ENCODE measurements at places on chromosomes 12 and 14.

- ATAC-seq, result no peak
Observed at GRCh38 chr12:126537961-126538530, 1472.8 kb downstream of the AACS start.

DNA sequence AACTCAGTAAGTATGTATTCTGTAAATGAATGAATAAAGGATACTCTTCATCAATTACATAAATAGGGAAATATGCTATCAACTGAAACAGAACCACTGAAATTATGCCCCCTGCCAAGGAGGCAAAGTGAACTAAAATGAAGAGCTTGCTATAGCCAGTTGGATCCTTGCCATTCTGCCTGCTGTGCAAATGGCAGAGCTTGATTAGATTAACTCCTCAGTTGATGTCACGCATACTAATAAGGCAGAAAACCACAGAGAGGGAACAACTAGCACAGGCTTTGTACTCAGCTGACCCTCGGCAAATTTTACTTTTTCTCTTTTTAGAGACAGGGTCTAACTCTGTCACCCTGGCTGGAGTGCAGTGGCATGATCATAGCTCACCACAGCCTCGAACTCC lies 36.7 kb upstream of the FERMT2 start:
- ATAC-seq, result no peak

DNA sequence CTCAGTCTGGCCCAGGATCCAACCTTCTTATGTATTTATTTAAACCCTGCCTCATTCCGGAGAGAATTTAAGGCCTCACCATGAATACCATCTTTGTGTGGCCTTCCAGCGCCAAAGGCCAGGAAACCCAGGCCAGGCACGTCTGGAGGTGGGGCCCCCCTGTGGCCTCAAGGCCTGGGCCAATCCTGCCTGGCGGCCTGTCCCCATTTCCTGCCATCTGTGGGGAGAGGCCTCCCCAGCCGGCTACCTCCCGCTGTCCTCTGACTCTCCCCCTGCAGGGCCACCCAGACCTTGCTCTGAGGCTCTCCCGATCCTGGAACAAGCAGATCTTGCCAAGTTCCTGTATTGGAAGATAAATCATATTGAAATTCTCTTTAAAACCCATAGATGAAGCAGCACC lies 37.4 kb upstream of the MEG3 start:
- ATAC-seq, result no peak

GRCh38 chr12:31594681-31595080 lies 3.7 kb upstream of the DENND5B start:
- ATAC-seq, result no peak

DNA sequence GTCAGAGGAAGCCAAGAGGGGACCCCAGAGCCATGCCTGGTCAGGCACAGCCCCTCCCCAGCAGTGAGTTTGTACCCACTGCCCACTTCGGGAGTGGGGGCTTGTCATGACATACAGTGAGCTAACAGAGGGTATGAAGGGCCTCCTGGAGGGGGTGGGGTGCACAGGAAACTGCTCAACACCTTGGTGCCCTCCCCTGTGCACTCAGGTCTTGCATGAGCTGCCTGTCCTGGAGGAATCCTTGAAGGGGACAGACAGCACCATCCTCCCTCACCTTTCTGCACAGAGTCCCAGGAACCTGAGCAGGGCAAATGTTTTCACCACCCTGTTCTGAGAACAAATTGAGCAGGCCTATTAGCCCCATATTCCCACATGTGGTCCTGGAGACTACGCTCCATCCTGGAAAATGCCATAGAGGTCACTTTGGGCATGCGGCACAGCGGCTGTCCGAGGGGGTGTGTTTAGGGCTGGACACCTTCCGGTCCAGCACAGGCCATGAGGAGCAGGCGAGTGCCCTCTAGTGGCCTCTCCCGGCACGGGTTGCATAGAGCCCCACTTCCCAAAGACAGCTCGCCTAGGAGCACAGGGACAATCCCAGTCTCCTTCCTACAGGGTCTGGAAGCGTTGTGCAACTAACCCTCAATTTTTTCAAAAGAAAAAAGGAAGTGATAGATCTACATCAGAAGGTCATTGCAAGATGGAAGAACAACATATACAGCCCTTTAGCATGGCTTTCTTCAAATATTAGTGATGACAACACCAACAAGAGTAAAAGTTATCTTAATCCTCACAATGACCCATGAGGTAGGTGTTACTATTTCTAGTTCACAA lies 31.9 kb upstream of the ZFP36L1 start:
- no peak for ATAC-seq

DNA sequence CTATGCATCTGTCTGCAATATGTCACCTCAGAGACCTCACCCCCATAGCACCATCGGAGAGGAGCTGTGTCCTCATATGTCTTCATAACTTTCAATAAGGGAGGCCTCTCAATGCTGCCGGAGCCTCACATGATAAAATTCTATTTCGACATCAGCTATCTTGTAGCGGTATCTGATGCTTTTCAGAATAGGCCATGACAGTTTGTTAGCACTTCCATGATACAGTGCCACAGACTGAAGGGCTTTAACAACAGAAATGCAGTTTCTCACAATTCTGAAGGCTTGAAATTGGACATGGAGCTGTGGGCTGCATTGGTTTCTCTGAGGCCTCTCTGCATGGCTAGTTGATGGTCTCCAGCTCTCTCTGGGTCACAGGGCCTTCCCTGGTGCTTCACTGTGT lies 125.0 kb upstream of the PZP start:
- no peak for ATAC-seq

- ATAC-seq, result no peak
Observed at GRCh38 chr14:31489691-31490090, 1.9 kb upstream of the GPR33 start.

DNA sequence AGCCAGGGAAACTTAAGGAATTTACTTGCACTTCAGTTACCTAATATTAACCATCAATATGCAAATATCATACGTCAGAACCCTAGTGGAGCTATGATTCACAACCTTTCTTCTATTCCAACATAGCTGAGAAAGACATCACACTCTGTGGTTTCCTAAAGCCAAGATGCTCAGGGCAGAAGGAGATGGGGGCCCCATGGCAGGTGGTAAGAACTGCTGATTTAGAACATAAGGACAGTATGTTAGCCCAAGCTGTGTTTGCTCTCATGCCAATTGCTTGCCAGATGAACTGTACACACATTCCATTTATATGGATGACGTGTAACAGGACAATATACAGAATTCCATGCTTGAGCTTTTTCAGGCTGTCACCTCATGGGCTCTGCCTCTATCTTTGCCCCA lies 34.6 kb downstream of the HECTD4 start:
- ATAC-seq, result peak; percentile 73

DNA sequence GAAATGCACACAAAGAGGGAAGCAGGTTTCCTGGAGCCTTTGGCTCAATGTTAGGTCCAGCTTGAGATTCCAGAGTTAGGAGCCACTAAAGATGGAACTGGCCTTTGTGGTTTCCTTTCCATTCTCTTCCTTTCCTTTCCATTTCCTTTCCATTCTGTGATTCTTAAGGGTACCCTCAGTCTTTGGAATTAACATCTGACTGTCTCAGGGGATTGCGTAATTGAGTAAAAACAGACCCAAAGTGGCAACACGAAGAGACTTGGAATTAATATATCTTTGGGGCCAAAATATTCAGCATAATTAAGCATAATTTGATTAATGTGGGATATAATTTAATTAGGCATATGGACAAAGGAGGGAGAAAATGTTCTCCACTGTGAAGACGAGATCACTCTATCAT lies 205.6 kb downstream of the CRADD start:
- ATAC-seq, result no peak

GRCh38 chr12:2163177-2163941 lies 110.6 kb downstream of the CACNA1C start:
- ATAC-seq, result no peak

DNA sequence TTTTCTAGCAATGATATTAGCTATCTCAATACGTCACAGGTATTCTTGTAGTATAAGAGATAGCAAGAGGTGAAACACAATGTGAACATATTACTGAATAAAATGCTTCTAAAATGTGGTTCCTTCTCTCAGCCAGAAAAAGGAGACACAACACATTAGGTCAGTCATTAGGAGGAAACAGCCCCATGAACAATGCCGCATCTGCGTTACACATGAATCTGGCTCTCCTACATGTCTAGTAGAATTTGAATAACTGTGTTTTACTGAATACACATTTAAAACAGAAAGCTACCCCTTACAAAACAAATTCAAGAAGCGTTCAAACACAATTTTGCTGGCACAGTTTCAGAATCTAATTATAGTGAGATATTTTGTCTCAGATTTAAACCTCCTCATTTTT lies 51.6 kb downstream of the EFCAB11 start:
- no peak for ATAC-seq

DNA sequence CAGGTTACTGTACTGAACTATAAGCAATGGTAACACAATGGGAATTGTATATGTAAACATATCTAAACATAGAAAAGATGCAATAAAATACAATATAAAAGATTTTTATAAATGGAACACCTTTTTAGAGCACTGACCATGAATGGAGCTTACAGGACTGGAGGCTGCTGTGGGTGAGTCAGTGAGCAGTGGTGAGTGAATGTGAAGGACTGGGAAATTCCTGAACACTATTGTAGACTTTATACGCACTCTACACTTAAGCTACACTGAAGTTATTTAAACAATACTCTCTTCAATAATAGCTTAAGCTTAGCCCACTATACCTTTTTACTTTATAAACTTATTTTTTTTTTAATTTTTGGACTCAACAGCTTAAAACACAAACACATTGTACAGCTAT lies 313.5 kb downstream of the KCNC2 start:
- no peak for ATAC-seq

DNA sequence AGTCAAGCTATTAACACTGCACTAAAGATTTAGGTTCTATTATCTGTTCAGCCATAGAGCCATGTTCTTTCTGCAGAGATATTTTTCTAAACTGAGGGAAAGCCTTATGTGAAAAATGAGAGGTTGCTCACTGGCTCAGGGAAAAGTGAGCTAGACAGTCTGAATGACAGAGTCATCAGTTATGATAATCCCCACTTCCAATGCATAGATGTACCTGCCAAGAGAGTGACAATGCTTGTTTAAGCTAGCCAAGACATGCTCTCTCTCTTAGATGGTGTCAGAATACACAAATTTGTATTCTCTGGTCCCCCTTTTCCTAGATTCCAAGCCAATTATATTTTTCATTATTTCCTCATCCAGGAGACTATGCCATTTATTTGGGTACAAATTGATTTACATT lies 176.9 kb upstream of the FRMD6 start:
- no peak for ATAC-seq

DNA sequence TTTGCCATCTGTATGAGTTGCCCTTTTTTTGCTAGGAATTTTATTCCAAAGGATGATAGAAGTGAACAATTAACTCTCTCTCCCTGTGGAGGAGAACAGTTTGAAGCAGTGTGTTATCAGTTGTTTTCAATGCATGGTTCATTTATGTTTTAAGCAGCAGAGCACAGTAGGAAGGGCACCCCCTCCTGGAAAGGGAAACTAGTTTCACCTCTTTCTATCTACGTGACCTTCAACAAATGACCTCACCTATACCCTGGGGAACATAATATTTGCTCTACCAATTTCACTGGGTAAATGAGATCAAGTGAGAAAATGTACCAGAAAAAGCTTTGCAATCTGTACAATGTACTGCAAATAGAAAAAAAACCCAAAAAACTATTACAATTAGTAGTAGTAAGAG lies 5.4 kb upstream of the DCP1B start:
- ATAC-seq, result no peak

DNA sequence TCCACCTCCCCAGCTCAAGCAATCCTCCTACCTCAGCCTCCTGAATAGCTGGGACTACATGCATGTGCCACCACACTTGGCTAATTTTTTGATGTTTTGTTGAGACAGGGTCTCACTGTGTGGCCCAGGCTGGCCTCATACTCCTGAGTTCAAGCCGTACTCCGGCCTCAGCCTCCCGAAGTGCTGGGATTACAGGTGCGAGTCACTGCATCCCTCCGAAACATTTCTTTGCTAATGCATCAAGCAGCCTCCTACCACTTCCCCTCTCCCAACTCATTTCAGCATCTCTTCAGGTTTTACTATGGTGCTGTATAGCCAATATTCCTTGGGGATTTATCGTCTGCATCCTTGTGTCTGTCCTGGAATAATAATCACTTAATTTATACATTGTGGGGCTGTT lies 2.3 kb upstream of the SLC22A17 start:
- no peak for ATAC-seq

- ATAC-seq, result no peak
Observed at GRCh38 chr12:51779876-51780275, 68.6 kb downstream of the FIGNL2 start.

GRCh38 chr12:112908548-112908947 lies 1.8 kb downstream of the OAS1 start:
- peak; percentile 34 for ATAC-seq

GRCh38 chr14:37493606-37494005 lies 101.4 kb downstream of the FOXA1 start:
- ATAC-seq, result no peak

DNA sequence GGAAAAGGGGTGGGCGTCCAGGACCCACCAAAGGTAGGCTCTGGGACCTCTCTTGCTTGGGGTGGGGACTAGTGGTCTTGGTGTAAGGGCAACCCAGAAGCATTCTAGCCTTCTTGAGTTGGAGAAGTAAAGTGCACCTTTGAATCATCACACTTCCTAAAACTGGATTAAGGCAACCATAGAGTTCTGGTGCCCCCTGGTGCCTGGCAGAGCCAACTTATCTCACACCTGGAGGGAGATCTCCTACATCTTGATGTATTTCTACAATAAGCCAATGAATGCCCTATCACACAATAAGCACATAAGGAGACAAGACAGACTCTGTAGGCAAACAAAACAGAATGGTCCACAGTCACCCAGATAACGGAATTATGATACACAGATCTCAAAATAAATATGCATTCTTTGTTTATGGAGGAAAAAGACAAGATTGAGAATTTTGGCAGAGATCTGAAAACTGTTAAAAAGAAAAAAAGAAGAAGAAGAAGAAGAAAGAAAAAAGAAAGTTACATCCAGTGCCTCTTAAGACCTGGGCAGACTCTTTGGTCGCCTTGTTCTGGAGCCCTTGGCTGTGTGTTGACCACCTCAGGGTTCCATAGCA lies 95.9 kb upstream of the PPP2R5C start:
- no peak for ATAC-seq

- no peak for ATAC-seq
Observed at GRCh38 chr14:36057452-36058116, 118.9 kb downstream of the PTCSC3 start.

DNA sequence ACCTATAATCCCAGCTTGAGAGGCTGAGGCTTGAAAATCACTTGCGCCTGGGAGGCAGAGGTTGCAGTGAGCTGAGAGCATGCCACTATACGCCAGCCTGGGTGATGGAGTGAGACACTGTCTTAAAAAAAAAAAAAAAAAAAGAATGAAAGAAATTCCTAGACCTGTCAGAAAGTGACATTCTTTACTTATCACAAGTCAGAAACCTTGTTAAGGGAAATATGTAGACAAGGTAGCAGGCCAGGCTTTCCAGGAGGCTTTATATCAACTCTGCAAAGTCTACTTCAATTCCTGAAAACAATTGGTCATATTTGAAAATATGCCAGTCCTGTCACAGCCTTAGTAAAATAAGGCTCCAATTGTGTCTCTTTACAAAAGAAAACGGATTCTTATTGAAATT lies 19.1 kb upstream of the MMP19 start:
- ATAC-seq, result no peak

Data from activated CD4-positive, CD25-positive, alpha-beta regulatory T cell treated with anti-CD3 and anti-CD28 coated beads, Interleukin-2, amount 50 U/mL, for 24 hours (primary cell).